ENCODE measurements at places on chromosomes 6 and 20.

DNA sequence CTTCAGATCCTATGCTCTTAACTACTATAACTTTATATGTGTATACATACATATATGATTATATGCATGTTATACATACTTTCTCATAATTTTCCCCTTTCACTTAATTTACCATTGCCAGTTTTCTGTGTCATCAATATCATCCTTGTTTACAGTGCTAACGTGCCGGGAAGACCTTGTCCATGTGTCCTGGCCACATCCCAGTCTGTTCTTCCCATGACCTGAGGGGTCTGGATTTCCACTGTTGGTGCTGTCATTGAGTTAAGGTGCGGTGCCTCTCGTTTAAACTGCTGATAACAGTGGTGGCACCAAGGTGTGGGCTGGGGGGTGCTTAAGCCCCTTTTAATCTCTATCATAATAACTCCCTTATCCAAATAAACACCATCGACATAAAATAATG is 8.5 kb upstream of the SDCBP2 start:
- DNase-seq: no peak

- no peak for DNase-seq
These were observed 709.6 kb upstream of the MARCKS start for GRCh38 chr6:113147544-113147943.

DNA sequence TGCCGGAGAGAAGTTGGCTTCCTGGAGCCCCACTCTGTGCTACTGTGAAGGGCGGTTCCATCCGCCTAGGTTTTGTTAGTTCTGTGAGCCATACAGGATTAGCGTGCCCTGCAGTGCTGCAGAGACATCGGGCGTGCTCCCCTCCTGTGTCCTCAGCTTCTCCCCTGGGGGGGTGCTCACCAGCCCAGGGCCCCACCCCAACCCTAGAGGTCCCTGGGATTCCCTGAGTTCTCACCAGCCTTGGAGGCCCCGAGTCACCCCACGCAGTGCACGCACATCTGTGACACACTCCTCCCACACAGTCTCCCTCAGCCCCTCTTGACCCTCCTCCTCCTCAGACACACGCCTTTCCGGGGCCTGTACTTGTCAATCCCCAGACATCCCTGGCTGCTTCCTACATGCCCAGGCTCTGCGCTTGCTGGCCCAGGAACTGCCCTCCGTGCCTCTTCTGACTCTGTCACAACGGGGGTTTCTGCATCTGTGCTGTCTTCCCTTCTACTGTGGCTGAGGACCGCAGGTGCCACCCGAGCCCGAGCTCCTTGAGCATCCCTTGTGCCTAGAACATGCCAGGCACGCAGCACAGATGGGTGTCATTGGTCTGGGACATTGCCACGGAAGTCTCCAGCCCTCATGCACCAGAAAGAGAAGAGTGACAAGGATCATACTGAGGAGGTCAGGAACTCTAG is 123.2 kb upstream of the RPS6KA2 start:
- DNase-seq: no peak

DNA sequence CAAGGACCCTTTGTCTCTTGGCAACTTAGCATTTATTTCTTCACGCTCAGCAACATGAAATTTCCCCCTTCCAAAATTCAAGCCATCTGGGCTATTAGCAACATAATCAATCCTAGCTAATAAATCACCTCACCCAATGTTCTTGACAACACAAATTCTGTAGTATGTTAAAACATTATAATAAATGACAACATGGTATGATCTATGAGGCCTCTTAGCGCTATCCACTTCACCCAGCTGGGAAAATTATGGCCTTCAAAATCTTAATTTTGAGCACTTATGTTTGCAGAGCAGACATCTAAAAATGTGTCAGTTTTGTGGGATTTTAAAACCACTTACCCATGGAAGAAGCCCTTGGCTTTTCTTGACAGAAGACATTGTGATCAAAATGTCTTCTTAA is 181.9 kb downstream of the HDGFL1 start:
- DNase-seq: no peak

DNA sequence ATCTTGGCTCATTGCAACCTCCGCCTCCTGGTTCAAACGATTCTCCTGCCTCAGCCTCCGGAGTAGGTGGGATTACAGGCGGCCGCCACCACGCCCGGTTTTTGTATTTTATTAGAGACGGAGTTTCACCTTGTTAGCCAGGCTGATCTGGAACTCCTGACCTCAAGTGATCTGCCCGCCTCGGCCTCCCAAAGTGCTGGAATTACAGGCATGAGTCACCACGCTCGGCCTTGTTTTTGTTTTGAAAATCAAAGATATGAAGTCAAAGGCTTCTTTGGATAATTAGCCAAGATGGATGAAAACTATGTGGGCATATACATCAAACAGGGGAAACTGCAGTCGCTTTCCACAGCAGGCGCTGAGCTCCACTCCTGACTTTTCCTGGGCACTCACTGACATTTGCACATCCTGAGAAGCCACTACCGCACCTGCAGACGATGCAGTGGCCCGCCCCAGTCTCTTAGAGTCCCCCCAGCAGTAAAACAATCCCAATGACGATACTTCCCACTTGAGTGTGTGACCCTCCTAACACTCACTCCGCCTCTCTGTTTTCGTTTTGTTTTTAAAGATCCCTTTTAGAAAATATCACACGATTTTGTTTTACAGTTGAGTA is 44.1 kb downstream of the GJA1 start:
- no peak for DNase-seq
